ENCODE measurements at places on chromosomes 13 and 19. TPM values are rescaled to one million over a fixed set of nuclear protein-coding genes. Genes with fewer than 3 reads are reported as not detected.

The NCR1 gene
- polyA plus RNA-seq, result not detected

The SLC25A42 gene
- 34.1 TPM for polyA plus RNA-seq

The ZNF567 gene
- polyA plus RNA-seq, result 12.2 TPM

The TYROBP gene
- 10.7 TPM for polyA plus RNA-seq

The ZNF471 gene
- polyA plus RNA-seq, result not detected

The MEIS3 gene
- not detected for polyA plus RNA-seq
